ENCODE measurements at places on chromosomes 11 and 22. TPM values are rescaled to one million over a fixed set of nuclear protein-coding genes. Genes with fewer than 3 reads are reported as not detected.

GRCh38 chr22:30240541-30241417 is 5.8 kb downstream of the LIF start:
- DNase-seq, result no peak

DNA sequence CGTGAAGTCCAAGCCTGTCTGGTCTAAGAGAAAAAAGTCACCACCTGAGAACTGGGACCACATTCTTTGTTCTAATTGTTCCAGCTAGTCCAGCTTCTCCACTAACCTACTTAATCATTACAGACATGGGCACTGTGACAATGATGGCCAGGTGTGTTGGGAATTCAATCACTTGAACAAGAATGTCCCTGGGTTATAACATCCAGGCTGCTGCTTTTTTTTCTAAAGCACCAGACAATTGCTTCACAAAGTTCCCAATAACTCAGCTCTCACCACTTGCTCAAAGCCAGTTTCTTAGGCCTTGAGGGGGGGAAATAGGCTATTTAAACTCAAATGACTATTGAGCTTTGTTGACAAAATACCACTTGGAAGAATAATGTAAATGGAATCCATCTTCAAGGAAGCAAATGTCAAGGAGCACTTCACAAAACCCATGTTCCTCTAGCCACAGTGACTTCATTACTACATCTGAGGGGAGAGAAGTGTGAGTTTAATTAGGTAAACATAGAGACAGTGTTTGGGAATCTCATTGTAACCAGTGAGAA is 80.3 kb downstream of the ME3 start:
- DNase-seq, result no peak

Gene OR5J2
- not detected for polyA plus RNA-seq

Gene DLG2
- 0.68 TPM for polyA plus RNA-seq

Gene TRMU
- polyA plus RNA-seq, result 23.7 TPM

- peak; percentile 45 for DNase-seq
Observed at GRCh38 chr11:61776561-61777075, 15.8 kb downstream of the TMEM258 start.

Gene SAA4
- polyA plus RNA-seq, result not detected

Gene ABTB2
- 0.58 TPM for polyA plus RNA-seq

Gene SPI1
- polyA plus RNA-seq, result not detected

- no peak for DNase-seq
Observed at GRCh38 chr22:46929710-46930204, 167.3 kb downstream of the TBC1D22A start.

Gene SYT7
- polyA plus RNA-seq, result 0.60 TPM

GRCh38 chr11:116731821-116732220 is 41.0 kb downstream of the BUD13 start:
- DNase-seq, result no peak

Gene CHCHD10
- 16.9 TPM for polyA plus RNA-seq

GRCh38 chr11:124481365-124482323 is 36.1 kb upstream of the OR8B8 start:
- DNase-seq, result peak; percentile 10

Gene RFPL1
- polyA plus RNA-seq, result not detected

Gene HEPN1
- polyA plus RNA-seq, result 0.06 TPM

DNA sequence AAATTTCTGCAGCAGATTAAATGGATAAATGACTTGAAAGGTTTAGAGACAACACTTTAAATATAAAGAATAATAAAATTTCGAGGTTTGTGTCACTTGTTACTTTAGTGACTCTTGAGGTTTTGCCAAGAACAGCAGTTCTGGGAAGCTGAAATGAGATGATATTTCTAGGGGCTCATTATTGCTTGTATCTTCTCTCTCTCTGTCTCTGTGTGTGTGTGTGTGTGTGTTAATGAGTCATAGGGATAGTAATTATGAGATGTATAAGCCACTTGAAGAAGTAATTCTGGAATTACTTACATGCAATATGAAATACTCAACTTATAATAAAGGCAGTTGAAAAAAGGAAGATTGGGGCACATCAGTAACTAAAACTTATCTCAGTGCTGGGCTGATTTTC is 9.6 kb upstream of the OR10G7 start:
- DNase-seq, result no peak

GRCh38 chr22:20428496-20429253 is 8.9 kb downstream of the SCARF2 start:
- DNase-seq, result no peak

Gene MRGPRE
- not detected for polyA plus RNA-seq

Gene SYT13
- polyA plus RNA-seq, result not detected

DNA sequence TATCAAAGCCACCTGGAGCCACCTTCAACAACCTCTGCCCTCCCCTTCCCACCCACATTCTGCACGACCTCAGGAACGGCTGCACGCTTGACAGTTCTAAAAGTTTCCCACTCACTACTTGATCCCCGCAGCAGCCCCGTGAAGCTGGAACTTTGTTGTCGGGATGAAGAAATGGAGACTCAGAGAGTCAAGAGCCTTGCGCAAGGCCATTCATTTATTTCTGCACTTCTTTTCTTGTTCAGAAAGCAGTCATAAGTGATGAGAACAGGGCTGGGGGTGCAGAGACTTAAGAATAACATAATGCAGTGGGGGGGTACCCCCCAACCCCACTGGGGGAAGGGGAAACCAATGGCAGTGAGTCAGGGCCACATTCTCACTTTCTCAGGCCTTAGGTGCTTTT is 2.2 kb upstream of the ZFTA start:
- no peak for DNase-seq

DNA sequence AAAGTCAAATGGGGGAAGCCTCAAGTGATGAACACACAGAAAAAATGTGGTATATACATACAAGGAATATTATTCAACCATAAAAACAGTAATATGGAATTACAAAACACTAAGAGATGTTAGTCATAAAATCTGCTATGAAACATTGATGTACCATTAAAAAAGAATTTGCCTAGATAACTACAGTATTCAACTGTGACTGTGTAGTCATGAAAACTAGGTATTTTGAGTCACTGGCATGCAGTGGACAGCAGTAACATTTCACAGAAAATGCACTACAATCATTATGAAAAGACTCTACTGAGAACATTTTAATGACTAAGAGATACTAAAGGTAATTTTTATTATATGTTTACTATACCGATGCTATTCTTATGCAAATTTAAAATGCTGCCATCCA is 11.7 kb downstream of the ZNF195 start:
- no peak for DNase-seq

DNA sequence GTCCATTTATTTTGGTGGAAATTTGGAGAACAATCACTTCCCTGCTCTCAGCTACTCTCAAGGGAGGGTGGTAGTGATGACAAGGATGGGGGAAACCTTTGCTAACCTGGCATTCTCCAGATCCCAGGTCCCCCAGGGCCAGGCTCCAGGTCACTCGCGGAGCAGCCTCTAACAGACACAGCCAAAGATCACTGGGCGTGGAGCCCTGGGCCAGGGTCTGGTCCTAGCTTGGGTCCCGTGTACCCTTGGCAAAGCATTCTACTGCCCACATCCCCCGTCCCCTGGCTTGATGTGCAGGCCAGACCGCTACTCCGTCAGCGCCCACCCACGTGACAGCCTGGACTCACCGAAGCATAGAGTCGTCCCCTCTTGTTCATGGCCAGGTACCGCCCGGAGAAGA is 3.2 kb downstream of the FGF3 start:
- no peak for DNase-seq

GRCh38 chr11:1231396-1232020 is 8.6 kb downstream of the MUC5B start:
- no peak for DNase-seq

- DNase-seq, result no peak
Observed at GRCh38 chr22:32338757-32339156, 18.9 kb upstream of the RFPL3 start.

Gene TOM1
- polyA plus RNA-seq, result 40.0 TPM

GRCh38 chr11:107963091-107963490 is 34.8 kb downstream of the RAB39A start:
- DNase-seq, result no peak

- DNase-seq, result no peak
Observed at GRCh38 chr11:87819151-87819550, 356.1 kb downstream of the RAB38 start.

All from AG04450 (cell line).